A549 treated with CpdA at 1 μM for 4 hours (cell line): ENCODE measurements at places on chromosomes 4 and X. TPM values are rescaled to one million over a fixed set of nuclear protein-coding genes. Genes with fewer than 3 reads are reported as not detected.

SPANXA2 gene
- total RNA-seq = 0.21 to 0.27 TPM (median 0.21 TPM) in 3 of 5 replicates, not detected in the others

SPANXN3 gene
- total RNA-seq = not detected in 5 replicates

MAPK10 gene
- 0.34 to 0.66 TPM (median 0.44 TPM) in 5 replicates for total RNA-seq

TSPAN7 gene
- 2.4 to 3.5 TPM (median 3.2 TPM) in 5 replicates for total RNA-seq

PLK4 gene
- 16.2 to 19.9 TPM (median 17.3 TPM) in 5 replicates for total RNA-seq

CT45A1 gene
- total RNA-seq = 0.11 TPM in 1 of 5 replicates, not detected in the others

ABCG2 gene
- total RNA-seq = 20.6 to 24.1 TPM (median 21.2 TPM) in 5 replicates

IDUA gene
- 8.0 to 14.7 TPM (median 12.7 TPM) in 5 replicates for total RNA-seq
